ENCODE measurements at places on chromosomes 5 and 9.

DNA sequence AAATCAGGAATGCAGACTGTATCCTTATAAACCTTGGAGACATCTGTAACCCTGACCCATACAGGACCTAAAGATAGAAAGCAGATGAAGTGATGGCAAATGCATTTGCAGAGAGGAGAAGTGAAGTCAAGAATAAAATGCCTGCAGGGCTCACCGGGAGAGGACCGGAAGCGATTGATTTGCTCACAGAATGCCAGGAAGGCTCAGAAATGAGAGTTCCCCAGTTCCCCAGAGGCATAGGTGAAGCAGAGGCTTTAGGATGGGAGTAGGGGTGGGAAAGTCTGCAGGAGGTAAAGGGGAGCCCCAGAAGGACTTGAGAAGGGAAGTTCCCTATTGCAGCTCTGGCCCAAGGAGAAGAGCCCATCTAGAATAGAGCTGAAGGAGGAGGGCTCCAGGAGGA lies 63.9 kb upstream of the TNFAIP8 start:
- no peak for DNase-seq

- DNase-seq, result no peak
Observed at GRCh38 chr5:96339862-96340261, 93.2 kb downstream of the PCSK1 start.

GRCh38 chr5:141476132-141476911 lies 556 bp downstream of the PCDHGC3 start:
- no peak for DNase-seq

DNA sequence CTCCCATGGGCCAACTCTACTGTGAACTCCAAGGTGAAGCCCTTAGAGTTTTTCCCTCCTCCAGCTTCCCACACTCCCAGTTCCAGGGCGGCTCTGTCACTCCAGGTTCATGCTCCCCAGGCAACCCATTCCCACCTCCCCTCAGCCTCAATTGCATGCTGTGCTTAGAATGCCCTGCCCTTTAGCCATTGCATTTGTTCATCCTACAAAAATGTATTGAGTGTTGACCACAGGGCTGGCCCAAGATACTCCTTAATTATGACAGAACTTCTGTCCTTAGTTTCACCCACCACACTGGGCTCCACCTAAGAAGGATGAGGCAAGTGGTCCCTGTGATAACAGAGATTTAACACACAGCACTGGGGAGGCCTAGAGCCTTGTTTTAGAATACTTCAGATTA lies 236.1 kb downstream of the ADAMTSL1 start:
- no peak for DNase-seq

- no peak for DNase-seq
Observed at GRCh38 chr9:32220750-32221149, 163.7 kb upstream of the ACO1 start.

DNA sequence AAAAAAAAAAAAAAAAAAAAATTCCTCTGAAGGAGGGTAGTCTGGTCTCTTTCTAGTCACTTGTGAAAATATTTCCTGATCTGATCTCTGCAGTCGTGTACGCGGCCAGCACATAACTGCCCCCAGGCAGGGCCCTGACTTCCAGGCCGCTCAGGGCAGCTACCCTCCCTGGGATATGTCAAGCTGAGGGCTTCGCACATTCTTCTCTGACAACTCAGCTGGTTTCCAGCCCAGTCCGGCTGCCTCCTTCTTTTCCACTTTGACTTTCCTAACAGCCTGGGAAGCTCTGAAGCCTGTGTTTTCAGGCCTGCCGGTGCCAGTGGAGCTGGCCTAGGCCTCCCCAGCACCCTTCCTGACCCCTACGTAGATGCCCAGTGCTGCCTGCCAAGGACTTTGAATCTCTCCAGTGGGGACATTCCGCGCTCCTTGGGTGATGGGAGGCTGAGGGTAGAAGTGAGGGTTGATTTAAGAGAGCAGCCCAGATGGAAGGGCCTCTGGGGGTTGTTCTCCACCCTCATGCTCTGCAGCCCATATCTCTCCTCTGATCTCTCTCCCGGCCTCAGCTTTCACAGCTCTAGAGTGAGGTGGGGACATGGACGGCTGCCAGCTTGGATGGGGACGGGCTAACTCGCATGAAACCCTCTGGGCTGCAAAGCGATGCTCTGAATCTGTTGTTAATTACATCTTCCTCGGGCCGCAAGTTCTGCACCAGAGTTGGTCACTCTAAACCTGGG lies 20.7 kb downstream of the COL5A1 start:
- DNase-seq, result no peak

- no peak for DNase-seq
Observed at GRCh38 chr5:26582350-26583045, 455.9 kb downstream of the CDH9 start.

- DNase-seq, result no peak
Observed at GRCh38 chr9:117325831-117326230, 89.0 kb downstream of the ASTN2 start.
